ENCODE measurements at places on chromosomes 12 and 14.

DNA sequence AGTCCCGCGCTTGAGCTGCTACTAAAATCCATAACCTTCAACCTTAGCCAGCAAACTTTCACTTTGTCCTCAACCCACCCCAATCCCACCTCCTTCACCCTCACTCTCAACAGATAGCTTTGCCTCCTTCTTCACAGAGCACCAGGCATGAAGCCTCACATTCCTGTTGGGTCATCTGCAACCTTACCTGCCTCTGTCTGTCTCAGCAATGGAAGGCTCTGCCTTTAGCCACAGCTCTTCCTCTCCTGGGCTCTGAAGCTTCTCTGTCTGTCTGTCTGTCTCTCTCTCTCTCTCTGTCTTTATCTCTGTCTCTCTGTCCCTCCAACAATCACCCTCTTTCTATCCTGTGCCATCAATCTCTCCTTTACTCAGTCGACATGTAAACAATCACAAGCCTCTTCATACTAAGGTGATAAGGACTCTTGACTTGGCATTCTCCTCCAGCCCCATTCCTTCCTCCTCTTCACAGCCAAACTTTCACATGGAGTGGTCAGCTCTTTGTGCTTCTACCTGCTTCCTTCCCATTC lies 220.8 kb downstream of the SPTSSA start:
- DNase-seq = no peak

- no peak for DNase-seq
Measured at GRCh38 chr14:82755923-82756322, 1222.3 kb upstream of the SEL1L start.

DNA sequence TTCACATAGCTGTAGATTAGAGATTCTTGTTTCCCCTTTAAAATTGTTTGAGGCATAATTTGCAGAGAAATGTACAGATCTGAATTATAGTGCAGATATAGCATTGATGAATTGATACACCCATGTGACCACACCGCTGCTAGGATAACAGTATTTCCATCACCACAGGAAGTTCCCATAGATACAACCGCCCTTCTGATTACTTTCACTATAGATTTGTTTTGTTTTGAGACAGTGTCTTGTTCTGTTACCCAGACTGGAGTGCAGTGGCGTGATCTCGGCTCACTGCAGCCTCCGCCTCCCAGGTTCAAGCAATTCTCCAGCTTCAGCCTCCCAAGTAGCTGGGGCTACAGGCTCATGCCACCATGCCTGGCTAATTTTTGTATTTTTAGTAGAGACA lies 8.8 kb upstream of the ASPG start:
- DNase-seq = no peak

DNA sequence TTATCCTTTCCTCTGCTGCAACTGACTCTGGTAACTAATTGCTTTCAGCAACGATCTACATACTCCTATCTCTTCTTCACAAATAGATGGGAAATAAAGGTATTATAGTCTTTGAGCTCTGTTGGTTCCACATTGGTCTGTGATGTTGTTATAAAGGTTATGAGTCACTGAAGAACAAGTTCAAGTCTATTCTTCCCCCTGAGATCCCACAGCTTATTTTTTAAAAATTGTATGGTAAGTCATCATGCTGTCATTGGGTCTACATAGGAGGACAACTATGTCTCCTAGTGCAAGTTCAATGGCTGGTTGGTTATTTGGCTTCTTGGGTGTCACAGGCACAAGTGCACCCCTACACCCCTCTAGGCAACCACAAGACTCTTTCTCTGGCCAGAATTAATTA lies 49.6 kb upstream of the PTCSC3 start:
- no peak for DNase-seq

DNA sequence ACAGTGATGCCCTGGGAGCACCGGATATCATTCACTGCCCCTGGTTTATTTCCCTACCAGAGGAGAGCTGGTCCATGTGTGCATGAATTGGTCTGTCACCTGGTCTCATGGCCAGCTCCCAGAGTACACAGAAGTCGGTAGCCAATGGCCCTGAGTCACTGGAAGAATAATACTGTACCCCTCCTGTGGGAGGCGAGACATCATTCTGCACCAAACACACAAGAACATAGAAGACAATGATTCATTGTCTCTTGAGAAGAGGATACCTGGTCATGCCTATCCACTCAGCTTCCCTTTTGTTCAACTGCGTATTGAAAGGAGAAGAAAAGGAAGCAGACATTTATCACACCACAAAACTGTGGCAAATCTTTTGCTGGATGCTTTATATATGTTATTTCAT lies 216.2 kb downstream of the DPF3 start:
- DNase-seq = no peak

DNA sequence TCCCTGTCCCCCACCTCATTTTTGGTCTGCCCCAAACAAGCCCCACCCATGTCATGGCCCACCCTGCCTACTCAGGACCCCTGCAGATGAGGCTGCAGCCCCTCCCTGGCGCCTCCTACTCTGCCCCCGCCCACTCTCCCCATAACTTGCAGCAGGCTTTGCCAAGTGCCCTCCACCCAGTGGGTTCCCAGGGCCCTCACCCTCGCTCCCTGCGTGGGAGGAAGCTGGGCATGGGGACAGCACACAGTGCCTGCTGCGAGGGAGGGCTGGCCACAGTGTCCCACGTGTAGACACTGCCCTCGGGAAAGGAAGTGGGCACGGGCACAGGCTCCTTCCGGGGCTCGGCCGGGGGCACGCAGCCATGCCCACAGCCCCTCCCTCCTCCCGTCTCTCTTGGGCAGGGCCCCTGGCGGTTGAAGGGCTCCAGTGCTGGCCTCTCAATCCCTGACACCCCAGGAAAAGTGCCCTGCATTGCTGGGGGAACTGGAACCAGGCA lies 9.4 kb downstream of the AKT1 start:
- DNase-seq = no peak

- DNase-seq = peak; percentile 71
Measured at GRCh38 chr12:94145191-94145983, 3.0 kb upstream of the PLXNC1 start.

DNA sequence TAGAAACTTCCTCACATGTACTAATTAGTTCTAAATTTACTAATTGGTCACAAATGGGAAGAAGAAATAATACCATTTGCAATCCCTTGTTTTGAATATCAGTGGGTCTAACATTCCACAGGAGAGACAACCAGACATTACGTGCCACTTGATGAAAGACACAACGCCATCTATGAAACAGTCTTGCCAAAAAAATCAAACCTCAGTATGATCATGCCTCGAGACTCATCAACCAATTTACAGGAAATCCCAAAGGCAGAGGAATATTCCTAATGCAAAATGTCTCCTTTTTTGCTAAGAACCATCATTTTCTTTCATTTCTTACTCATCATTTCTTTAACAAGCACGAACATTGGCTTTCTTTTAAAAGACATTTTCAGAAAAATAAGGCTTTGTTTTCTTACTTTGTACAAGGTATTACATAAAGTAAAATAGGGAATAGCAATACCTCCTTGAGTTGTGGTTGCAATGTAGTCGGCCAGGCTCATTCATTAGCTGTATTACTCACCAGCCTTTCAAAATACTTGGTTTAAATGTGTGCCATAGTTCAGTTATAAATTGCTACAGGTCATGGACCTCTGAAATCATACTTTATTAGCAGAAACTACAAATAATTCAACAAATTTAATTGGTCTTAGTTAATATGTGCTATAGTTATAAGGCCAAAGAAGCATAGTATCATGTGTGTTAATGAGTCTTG lies 436.2 kb upstream of the FLRT2 start:
- peak; percentile 17 for DNase-seq

DNA sequence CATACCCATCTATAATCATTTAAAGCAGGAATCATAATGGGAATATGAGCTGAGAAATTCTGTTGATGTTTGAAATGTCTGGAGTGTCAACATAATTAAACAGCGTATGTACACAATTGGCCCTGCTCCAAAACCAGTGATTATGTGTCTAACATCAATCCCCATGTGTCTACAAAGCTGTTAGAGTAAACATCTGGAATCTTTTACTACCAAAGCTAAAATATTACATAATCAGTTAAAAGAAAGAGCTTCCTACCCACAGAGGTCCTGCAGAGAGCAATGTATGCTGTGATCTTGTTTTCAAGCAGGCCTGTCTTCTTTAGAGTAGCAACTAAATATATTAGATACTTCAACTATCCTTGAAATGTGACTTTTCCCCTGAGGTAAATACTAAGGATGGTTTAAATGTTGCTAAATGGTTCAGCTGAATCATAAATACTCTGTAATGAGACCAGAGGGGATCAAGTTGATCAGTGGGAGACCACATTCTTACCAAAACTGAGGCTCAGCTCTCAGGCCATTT lies 74.3 kb downstream of the RASSF8 start:
- peak; percentile 90 for DNase-seq

- DNase-seq = no peak
Measured at GRCh38 chr14:74954947-74955228, 509 bp downstream of the PGF start.

DNA sequence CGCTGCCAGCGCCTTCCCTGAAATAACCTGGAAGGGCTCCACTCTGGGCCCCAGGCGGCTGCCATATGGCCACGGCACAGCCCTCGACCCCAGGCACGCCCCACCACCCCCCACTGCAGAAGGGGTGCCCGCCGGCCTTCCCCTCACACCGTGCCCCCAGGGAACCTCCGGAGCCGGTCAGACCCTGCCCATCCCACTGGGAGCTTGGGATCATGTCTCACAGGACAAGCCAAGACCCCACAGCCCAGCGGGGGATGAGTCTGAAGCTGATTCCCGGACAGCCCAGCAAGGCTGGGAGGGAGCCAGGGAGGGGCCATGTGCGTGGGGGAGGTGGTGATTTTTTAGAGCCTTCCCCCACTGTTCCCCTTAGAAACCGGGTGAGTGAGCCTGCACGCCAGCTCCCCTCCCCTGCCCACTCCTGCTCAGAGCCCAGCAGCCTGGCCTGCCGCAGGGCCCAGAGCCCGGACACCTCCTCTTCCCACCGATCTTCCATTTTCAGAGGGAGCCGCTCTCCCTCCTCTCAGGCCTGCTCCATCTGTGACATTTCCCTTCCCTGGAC lies 1.4 kb downstream of the RIMBP2 start:
- DNase-seq = no peak

- no peak for DNase-seq
Measured at GRCh38 chr12:126095748-126096510, 1030.7 kb downstream of the AACS start.

DNA sequence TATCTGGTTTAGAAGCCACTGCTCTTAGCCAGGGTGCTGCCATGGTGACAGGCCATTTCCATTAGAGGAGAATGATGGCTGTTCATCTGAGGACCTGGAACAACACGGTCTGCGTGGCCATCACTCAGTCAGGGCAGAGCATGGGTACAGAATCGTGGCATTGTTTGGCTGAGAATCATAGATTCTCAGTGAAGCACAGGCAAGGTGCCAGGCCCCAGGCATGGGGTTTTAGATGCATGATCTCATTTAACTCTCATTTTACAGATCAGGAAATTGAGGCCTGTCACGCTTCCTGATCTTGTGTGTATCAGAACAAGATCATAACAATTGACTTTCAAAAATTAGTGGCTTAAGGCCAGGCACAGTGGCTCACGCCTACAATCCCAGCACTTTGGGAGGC lies 26.8 kb upstream of the IRF2BPL start:
- DNase-seq = no peak

DNA sequence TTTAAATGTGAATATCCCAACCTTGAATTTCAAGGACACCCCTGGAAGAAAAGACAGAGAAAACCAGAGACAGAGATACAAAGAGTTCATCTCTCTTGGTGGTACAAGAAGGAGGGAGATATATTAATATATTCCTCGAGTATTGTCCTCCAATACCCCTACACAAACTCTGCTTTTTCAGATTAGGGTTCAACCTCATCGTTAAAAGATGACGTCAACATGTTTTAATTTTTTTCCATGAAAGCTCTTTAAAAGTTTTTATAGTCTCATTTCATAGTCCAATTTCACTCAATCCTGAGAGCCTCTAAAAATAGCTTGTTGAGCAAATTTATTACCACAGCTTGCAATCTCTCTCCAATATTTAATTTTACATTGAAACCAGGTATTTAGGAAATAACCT lies 19.4 kb downstream of the RHOJ start:
- DNase-seq = no peak

- DNase-seq = no peak
Measured at GRCh38 chr14:90386321-90386720, 10.5 kb upstream of the CALM1 start.

DNA sequence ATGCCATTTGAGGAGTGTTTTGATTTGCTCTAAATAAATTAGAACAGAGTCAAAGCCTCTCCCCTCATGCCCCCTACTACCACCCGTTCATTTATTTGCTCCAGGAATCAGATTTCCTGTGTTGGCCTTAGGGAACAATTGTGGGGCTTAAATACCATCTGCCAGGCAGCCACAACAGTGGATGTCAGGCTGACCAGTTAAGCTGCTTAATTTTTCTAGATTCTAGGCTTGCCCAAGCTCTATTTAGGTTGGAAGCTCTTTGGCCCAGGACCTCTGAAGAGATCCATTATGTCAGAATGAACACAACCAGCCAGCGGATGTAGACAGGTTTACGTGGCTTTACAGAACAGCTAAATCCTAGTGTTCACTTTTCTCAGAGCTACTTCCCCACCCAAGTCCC lies 1.0 kb upstream of the TIMELESS start:
- DNase-seq = no peak

GRCh38 chr14:44791730-44792129 lies 170.0 kb downstream of the KLHL28 start:
- DNase-seq = no peak

- no peak for DNase-seq
Measured at GRCh38 chr14:60506462-60506984, 2.4 kb upstream of the SIX6 start.

DNA sequence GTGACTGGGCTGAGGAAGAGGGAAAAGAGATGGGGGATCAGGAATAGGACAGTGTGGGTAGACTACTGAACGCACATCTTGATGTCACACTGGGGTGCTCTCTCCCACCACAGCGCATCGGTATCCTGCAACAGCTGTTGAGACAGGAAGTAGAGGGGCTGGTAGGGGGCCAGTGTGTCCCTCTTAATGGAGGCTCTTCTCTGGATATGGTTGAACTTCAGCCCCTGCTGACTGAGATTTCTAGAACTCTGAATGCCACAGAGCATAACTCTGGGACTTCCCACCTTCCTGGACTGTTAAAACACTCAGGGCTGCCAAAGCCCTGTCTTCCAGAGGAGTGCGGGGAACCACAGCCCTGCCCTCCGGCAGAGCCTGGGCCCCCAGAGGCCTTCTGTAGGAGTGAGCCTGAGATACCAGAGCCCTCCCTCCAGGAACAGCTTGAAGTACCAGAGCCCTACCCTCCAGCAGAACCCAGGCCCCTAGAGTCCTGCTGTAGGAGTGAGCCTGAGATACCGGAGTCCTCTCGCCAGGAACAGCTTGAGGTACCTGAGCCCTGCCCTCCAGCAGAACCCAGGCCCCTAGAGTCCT lies 6.9 kb downstream of the C1QL4 start:
- no peak for DNase-seq

DNA sequence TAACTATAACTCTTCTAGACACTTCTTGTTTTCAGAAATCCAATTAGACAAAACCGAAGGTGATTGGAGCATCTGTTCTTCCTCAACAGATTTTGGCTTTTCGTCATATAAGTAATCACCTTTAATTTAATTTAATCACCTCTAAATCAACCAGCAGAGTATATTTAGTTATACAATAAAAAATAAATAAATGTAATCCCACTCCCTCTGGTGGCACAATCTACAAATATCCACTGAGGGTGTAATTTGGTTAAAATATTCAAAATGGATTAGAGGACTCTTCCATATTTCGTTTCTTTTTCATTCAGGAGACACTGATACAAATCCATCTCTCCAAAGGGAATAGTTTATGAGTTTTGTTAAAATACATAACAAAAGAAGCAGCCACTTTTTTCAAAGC lies 18.3 kb upstream of the SLC35F4 start:
- no peak for DNase-seq
